ENCODE measurements at places on chromosomes 13 and 19.

GRCh38 chr19:39974377-39975155, 3.6 kb downstream of the PSMC4 start:
- DNase-seq, result no peak

DNA sequence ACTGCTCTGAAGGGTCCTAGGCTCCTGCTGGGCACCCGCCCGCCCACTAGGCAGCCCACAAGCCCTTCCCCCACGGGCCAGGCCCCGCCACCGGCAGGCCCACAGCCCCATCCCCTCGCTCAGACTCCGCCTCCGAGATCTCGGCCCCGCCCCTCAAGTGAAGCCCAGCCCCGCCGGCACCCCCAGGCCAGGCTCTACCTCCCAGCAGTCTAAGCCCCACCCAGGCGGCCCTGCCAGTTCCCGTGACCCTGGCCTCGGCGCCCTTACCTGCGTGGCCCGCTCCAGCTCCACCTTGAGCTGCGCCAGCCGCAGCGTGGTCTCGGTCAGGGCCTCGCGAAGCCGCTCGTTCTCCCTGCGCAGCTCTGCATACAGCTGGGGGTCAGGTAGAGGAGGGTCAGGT, 16.3 kb downstream of the EPS8L1 start:
- DNase-seq, result no peak

- DNase-seq, result no peak
Observed at GRCh38 chr13:94641409-94641941, 39.8 kb downstream of the GPR180 start.

DNA sequence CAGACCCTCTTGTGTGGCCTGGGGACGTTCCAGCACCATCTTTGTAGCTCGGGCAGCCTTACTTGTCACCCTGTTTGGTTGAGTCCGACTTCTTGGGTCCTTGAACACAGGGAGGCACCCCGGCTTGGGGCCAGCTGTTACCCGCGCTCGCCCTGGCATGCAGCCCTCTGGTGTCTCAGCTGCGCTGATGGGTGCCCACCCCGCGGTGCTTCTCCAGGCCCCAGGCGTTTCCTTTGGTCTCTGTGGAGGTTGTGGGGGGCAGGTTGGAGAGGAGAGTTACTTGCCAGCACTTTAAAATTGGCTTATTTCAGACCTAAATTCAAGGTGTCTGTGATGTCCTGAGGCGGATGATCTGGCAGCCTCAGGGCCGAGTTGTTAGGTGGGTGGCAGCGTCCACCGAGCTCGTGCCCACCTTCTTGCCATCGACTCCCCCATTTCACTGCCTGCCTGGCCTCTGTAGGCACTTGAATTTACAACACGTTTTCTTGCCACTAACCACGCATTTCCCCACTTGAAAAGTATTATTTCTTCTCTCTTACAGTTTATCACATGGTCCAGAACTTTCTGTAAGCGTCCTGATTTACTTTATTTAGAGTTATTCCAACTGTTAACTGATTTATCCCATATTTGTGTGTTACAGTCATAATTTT, 16.9 kb downstream of the UBAC2 start:
- no peak for DNase-seq

- DNase-seq, result no peak
Observed at GRCh38 chr13:108915095-108915633, 285.8 kb downstream of the MYO16 start.

DNA sequence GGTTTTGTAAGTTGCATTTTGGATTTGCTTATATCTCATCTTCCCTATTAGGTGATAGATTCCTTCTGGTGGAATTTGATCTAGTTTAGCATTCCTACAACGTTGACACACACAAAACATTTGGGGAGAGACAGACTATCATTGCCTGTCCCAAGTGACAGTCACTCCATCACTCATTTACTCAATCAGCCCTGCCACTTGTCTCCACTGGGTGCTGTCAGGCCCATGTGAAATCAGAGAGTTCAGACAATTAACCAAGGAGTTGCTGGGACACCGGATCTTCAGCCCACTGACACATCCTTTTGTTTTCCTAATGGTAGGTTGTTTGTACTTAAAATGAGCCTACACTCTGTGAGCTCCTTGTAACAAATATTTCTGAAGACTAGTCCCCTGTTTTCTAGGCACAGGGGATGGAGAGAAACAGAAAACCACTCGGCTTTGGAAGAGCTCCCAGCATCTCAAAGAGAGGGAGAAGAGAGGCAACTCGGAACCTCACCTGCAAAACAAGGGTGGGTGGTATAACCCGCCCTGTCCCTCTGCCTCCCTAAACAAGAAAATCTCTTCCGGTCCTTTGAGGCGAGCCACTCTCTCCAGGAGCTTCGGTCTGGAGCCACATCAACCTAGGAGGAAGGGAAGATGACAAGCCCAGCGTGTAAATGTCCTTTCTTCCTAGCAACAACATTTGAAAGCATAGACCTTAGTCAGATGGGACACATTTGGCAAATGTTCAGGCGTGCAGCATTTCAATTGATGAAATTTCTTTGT, 440.9 kb upstream of the KLF12 start:
- no peak for DNase-seq

- no peak for DNase-seq
Observed at GRCh38 chr13:41579168-41579567, 121.8 kb downstream of the RGCC start.

DNA sequence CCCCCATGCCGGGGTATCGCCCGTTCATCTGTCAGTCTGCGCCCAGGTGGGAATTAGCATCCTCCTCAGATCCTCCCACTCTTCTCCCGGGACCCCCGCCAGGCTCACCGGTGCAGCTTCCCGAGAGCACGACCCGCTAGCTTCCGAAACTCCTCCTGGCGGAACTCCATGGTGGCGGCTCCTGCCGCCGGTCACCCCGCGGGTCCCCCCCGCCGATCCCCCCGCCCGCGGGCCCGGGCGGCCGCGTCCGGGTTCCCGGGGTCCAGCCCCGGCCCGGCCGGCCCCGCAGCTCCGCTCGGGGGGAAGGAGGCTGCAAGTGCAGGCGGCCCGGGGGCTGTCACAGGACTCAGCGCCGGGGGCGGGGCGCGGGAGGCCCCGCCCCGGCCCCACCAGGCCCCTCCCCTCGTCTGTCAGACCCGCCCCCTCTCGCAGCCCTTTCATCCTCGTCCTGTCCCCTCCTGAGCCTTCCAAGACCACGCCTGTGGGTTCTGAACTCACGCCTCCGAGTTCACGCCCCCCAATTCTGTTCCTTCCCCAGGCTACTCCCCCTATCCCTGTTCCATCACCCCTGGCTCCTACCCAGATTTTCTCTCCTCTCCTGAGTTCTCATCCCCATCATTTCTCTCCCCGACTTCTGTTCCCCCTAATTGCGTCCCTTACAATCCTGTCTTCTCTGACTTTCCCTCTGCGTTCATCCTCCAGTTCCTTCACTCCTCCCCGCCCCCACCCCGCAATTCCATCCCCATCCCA, at the start of gene SLC17A7:
Gene SLC17A7, minus strand, starts transcription at position 318 of the 750 bp plus-strand sequence. Its CDS starts 148 bp downstream, at position 170.
- DNase-seq, result no peak

Measured in activated T-cell treated with anti-CD3 and anti-CD28 coated beads for 24 hours (primary cell).